ENCODE measurements at places on chromosomes 6 and 20. TPM values are rescaled to one million over a fixed set of nuclear protein-coding genes. Genes with fewer than 3 reads are reported as not detected.
A peak's percentile ranks its signal among the peaks of the same experiment; 100 is the strongest.

COL11A2 gene
- 1.3 TPM for total RNA-seq

DBNDD2 gene
- total RNA-seq = 9.0 TPM

PLCG1 gene
- 395 TPM for total RNA-seq

DNA sequence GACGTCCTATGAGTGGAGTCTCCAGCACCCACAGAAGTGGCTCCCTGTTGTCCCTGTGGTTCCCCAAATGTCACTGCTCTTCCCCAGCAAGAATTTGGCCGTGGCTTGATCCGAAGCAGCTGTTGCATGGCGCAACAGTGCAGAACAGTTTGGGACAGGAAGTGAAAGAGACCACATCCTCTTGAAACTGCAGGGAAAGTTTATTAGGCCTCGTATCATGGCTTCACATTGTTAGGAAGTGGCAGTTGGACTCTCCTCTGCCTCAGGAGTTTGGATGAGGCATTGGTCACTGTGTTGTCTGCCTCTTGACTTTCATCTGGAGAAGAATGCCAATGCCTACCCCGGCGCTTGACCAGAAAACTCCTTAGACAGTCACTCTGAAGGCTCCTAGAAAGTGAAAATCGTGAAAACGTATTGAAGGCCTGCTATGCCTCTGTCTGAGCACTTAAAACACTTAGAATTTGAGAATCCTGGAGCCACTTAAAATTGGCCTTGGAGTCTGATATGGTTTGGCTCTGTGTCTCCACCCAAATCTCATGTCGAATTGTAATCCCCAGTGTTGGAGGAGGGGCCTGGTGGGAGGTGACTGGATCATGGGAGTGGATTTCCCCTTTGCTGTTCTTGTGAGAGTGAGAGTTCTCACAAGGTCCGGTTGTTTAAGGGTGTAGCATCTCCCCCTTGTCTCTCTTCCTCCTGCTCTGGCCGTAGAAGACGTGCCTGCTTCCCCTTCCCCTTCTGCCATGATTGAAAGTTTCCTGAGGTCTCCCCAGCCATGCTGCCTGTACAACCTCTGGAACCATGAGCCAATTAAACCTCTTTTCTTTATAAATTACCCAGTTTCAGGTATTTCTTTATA lies 334.9 kb upstream of the JARID2 start:
- DNase-seq = peak; percentile 25

- no peak for DNase-seq
These were observed 282.7 kb upstream of the PRDM1 start for GRCh38 chr6:105803442-105803841.

- DNase-seq = no peak
These were observed 211.0 kb downstream of the WDR27 start for GRCh38 chr6:169490830-169491229.

- DNase-seq = no peak
These were observed 5.3 kb upstream of the LINC00237 start for GRCh38 chr20:21111416-21111815.
